D341Med (cell line): ENCODE measurements at places on chromosomes 12 and 14.
A peak's percentile ranks its signal among the peaks of the same experiment; 100 is the strongest.

DNA sequence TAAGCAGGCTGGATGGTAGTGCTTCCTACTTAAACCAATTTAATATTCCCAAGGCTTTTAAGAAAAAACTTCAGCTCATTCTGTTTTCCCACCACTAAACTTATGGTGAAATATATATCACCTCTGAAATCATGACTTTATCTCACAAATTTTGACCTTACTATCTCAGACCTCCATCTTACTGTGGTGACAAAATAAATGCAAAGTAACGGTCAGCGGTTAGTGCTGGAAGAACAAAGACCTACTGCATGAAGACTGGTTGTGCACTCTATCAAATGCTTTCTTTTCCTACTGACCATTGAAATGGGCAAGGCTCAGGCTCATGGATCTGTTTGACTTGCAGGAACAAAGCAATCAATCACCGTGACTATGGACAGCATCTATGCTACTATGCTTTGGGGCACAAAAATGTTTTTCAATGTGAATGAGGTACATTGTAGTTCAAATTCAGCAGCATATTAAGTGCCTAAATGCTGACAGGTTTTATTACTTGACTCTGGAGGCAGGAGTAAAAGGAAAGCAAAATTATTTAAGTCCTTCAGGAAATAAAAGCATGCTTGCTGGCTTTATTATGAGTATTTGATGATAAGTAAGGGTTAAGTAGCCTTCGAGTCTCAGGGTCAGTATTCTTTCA, 43.1 kb upstream of the GTF2A1 start:
- DNase-seq: no peak

GRCh38 chr12:108657130-108657745, 23.5 kb upstream of the SELPLG start:
- peak; percentile 74 for DNase-seq

DNA sequence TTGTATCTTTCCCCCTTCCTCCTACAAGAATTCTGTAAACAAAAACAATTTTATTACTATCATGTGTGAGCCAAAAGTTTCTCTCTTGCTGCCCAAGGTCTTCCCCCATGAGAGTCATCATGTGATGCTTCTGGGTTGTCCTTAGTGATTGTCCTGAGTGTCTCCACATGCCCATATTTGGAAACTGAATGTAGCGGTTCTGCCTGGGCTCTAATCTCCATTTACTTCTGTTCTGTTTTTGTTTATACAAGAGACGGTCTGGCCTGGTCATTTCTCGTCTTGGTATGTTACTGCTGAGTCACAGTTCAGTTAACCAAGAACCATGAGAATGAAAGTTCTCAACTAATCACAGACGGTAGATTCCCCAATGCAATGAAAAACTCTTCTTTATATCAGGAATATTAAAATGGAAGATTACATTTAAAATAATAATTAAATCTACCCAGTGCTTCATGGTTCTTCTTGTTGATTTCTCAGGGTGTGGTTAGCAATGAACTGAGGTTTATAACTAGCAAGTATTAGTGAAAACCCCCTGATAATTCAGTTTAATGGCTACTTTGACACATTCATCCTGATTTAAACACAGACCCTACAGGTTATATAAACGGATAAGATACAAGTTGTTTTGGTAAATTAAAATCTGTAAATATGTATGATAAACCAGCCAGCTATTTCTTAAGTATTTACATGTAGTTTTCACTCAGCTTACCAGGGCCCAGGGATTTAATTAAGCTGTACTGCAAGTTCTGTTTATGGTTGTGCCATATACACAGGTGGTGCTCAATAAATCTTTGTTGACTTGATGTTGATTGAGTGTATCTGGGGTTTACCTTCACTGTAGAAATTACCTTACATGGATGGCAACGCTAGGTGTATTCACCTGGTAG, 81.1 kb downstream of the PELI2 start:
- no peak for DNase-seq

DNA sequence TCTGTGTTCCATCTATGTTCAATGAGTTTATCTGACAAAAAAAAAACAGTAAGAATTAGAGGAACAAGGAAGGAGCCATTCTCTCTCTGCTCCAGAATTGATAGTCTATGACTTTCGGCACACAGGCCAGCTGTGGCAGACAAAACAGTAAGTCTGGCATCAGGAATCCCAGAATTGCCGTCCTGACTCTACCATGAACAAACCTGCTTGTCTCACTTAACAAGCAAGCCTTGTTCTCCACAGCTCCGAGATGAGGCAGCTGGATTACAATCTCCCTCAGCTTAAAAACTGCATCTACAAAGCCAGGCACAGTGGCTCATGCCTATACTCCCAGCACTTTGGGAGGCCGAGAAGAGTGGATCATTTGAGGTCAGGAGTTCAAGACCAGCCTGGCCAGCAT, 153.6 kb upstream of the TMCC3 start:
- no peak for DNase-seq

DNA sequence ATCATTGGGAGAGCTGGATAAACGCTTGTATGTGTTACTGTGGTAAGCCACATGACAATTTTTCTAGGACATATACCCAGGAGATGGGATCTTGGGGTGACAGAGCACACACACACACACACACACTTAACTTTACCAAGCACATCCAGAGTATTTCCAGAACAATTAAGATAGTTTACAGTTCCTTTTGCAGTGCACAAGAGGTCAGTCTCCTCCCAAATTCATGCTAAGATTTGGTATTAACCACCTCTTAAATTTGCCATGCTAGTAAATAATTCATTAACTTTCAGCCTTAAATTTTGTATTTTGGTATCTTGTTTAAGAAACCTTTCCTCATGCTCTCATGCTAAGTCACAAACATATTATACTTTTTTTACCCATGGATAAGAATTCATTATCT, 33.9 kb upstream of the LIMA1 start:
- DNase-seq: no peak

GRCh38 chr14:76201162-76201561, 49.4 kb downstream of the GPATCH2L start:
- DNase-seq: no peak

- peak; percentile 76 for DNase-seq
These were observed 16.5 kb downstream of the GMFB start for GRCh38 chr14:54472315-54472714.

- no peak for DNase-seq
These were observed 105.4 kb upstream of the BCL2L14 start for GRCh38 chr12:11965258-11965910.

GRCh38 chr12:131897875-131898274, 3.5 kb downstream of the ULK1 start:
- no peak for DNase-seq

DNA sequence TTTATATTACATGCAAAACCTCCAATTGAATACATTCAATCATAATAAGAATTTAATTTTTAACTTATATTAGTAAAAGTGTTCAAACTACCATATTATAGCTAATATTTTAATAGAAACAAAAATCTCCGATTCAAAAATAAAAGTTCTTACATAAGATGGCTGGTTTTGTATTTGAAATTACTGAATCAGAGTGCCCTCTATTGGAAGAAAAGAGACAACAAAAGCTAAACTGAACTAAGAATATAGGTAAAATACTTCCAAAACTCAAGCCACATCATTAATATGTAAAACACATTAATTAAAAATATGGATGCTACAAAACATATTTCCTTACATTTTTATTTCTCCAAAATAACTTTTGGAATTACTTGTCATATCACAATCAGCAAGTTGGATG, 120.3 kb downstream of the GARIN6 start:
- no peak for DNase-seq
